ENCODE measurements at places on chromosomes 11 and 22.

DNA sequence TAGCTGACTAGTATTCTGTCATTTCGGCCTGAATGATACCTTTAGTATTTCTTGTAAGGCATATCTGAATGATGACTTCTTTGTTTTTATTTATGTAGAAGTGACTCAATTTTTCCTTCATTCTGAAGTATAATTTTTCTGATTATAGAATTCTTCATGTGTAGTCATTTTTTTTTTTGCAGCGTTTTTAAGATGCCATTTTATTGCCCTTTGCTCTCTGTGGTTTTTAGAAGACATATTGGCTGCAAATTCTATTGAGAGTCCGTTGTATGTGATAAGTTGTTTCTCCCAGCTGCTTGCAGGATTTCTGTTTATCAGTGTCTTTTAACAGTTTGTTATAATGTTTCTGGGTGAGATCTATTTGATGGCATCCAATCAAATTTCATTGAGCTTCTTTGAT is 1224.8 kb downstream of the JRKL start:
- no peak for DNase-seq

DNA sequence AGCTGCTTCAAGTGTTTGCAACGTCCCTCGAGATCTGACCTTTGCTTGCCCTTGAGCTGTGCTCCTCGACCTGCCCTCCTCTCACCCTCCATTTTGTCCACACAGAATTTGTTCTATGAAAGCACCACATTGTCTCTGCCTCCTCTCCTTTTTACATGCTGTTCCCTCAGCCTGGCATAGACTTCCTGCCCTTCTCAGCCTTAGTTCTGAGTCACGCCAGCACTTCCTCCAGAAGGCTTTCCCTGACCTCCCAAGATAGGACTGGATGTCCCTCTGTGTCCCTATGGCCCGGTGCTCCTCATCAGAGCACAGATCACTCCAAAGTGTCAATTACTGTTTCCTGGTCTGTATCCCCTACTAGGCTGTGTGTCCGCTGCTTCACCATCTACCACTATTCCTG is 16.2 kb downstream of the JHY start:
- no peak for DNase-seq

- no peak for DNase-seq
Observed at GRCh38 chr11:43941257-43941994, 1.0 kb upstream of the C11orf96 start.

DNA sequence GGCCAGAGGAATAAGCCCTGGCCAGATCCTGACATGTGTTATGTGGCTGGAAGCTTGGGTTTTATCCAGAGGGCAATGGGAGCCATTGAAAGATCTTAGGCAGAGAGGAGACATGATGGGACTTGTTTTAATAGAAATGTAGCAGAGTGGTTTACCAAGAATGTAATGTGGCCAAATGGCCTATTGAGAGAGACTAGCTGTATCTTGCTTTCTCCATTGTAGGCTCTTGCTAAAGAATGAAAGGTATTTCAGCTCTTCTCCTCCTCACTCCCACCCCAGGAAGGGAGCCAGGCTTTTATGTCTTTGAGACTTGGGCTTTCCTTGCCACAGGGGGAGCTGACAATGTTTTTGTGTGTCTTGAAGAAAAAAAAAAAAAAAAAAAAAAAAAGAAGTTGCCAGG is 82.3 kb downstream of the TRIM29 start:
- DNase-seq, result no peak

DNA sequence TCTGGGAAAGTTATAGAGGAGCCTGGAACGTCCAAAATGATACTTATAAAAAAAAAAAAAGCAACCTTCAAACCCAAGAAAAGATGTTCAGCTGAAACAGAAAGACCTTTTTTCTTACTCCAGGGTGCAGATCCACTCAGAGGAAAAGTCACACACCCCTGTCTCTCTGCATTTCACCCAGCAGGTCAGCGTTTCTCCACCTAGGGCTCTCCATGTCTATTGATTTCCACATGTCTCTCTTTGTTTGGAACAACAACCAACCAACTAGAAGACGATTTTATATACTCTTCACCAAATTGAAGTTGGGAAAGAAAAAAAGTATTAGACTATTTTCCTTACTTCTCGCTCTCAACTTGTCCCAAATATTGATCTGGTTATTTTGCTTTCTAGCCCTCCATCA is 42.2 kb upstream of the BLID start:
- DNase-seq, result no peak

DNA sequence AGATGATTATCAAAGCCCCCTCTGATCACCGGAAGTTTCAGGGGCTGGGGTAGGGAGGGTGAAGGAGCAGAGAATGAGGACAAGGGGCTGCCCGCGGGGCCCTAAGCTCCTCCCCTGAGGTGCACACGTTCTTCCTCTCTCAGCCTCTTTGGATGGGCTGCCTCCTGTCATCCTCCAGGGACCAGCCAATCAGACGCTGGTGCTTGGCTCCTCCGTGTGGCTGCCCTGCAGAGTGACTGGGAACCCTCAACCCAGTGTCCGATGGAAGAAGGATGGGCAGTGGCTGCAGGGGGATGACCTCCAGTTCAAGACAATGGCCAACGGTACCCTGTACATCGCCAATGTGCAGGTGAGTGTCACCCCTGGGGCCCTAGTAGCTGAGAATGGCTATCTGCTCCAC is 7.5 kb downstream of the ROBO3 start:
- no peak for DNase-seq

DNA sequence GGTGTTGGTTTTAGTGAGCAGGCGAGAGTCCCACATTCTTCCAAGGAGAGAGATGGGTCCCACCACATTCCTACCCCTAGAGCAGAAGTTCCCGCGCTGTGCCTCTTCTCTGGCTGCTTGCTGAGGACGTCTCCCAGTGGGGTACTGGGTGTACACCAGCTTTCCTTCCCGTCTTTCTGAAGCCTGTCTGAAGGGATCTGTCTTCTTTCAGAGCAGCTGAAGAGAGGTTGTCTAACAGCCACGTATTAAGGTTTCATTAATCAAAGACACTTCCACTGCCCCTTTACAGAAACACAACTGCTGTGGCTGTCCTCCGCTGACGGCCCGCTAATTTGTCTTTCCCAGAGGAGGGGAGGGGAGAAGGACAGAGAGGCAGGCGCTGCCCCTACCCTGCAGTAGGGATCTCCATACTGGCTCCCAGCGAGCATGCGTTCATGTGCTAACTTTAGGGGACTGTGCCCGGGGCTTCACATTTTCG is 56.0 kb downstream of the ZBTB16 start:
- DNase-seq, result no peak

GRCh38 chr22:28829358-28830181 is 29.2 kb upstream of the XBP1 start:
- peak; percentile 74 for DNase-seq

- DNase-seq, result no peak
Observed at GRCh38 chr11:12893787-12894672, 115.1 kb upstream of the RASSF10 start.

DNA sequence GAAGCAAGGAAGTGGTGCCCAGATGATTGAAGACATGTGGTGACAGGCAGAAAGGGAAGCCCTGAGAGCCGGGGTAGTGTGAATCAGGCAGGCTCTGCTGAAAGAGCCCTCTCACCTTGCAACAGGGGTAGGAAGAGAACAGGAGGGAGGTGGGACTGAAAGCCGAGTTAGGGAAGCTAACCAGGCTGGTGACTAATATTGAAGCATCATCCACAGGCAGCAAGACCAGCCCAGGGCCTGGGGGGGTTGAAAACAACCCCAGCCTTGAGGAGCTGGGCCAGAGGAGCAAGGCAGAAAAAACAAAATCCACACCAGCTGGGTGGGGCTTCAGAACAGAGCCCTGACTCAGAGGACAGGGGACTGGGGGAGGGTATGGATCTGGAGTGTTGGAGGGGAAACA is 35.0 kb upstream of the CRTAM start:
- no peak for DNase-seq

GRCh38 chr22:17943533-17944249 is 80.7 kb downstream of the MICAL3 start:
- no peak for DNase-seq

DNA sequence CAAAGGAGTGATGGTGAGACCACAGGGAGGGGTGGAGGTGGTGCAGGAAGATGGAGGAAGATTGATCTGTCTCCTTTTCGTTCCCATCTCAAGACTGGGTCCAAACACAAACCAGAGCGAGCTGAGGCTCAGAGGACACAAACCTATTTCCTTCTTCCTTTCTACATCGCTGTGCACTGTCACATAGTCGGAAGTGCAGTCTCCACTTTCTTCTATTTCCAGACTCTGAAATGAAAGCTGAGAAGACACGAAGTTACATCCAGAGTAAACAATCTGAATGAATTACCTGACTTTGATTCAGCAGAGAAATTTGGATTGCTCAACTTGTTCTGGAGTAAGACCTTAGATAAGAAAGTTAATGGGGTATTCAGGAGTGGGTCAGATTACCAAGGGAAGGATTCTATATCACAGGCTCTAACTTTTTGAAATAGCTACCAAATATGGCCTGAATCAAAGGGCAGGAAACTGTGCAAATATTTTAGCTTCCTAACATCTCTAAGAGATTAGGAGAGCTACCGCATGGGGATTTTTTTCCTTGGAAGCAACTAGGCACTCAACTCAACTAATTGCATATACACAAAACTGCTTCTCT is 14.4 kb downstream of the OVCH2 start:
- no peak for DNase-seq

DNA sequence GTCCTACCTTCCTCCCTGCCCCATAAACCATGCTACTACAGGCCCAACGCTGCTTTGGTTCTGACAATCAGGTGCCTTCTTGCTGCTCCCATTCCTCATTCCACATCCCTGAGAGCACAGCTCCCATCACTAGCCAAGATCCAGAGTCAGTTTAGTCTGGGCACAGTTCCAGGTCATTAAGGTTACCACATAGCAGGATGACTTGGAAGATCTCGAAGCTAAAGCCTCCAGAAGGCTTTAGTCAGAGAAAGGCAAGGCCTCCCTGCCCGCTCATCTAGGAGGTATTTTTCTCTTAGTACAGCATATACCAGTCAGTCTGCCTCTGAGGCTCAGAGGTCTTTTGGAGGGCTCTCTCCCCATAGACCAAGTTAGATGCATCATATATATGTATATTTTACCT is 30.3 kb downstream of the TRIM66 start:
- no peak for DNase-seq

GRCh38 chr11:121236115-121237001 is 56.2 kb upstream of the SC5D start:
- DNase-seq, result no peak

DNA sequence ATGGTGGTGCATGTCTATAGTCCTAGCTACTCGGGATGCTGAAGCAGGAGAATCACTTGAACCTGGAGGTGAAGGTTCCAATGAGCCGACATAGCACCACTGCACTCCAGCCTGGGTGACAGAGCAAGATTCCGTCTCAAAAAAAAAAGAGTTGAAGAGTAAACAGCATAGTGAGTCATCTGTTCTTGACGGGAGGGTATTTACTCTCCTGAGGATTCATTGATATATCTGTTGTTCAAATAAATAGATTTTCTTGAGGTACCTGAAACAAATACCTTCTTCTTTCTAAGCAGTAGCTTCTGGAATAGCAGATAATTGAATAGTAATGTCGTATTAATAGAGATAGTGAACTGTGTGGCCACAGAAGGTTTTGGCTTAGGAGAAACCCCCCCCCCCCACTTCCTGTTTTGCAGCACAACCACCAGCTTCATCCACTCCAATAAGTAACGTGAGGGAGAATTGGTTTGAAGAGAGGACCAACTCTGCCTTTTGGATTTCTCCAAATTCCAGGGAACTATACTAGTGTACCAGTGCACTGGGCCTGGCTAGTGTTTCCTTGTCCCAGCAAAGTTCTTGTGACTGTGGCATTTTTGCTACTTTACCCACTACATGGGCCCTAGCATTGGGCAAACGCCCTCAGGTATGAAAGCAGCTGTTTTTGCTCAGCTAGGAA is 90.0 kb downstream of the PRMT3 start:
- DNase-seq, result no peak

DNA sequence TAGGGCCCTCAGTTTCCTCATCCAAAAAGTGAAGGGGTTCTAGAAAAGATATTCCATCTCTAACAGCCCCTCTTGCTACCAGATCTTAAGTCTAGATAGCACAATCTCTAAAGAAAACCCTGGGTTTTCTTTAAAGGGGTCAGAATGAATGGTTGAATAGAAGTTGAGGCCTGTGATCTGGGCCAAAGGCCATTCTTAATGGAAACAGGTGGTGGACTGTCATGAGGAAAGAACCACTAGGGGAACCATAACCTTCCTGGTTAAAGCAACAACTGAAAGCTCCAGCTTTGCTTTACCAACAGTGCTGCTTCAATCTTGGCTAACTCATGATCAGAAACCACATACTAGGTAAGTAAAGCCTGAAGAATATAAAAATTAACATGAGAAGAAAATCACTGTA is 1.8 kb downstream of the CELF1 start:
- DNase-seq, result no peak

DNA sequence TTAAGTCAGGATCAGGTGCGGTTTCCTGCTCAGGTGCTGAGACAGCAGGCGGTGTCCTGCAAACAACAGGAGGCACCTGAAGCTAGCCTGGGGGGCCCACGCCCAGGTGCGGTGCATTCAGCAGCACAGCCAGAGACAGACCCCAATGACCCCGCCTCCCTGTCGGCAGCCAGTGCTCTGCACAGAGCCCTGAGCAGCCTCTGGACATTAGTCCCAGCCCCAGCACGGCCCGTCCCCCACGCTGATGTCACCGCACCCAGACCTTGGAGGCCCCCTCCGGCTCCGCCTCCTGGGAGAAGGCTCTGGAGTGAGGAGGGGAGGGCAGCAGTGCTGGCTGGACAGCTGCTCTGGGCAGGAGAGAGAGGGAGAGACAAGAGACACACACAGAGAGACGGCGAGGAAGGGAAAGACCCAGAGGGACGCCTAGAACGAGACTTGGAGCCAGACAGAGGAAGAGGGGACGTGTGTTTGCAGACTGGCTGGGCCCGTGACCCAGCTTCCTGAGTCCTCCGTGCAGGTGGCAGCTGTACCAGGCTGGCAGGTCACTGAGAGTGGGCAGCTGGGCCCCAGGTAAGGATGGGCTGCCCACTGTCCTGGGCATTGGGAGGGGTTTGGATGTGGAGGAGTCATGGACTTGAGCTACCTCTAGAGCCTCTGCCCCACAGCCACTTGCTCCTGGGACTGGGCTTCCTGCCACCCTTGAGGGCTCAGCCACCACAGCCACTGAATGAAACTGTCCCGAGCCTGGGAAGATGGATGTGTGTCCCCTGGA is at the start of gene MYO7A:
Gene MYO7A, plus strand, starts transcription at position 327 of the 772 bp plus-strand sequence. CDS start 2,389 bp downstream, outside the sequence.
- no peak for DNase-seq

DNA sequence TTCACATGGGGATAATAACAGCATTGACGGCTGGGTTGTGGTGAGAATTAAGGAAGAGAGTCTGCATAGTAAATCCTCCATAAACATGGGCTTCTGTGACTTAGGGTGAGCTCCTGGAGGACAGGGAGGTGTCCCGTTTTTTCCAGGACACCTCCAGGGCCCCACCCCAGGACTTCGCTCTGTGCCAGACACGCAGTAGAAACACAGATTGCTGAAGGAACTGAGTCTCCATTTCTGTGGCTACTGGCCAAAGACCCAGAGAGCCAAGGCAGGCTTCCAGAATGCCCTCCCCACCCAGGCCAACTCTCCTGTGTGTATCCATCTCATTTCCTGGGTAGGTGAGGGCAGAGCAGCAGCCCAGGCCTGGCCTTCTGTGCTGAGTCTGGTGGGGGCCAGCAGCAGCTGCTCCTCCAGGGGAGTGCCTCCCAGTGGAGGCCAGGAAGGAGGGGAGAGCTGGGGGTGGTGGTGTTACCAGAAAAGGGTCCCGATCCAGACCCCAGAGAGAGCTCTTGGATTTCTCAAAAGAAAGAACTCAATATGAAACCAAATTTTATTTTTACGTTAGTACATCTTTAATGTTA is 9.5 kb upstream of the RFPL3 start:
- DNase-seq, result no peak

GRCh38 chr11:64157631-64158394 is 8.1 kb downstream of the MACROD1 start:
- DNase-seq, result no peak

- DNase-seq, result peak; percentile 48
Observed at GRCh38 chr22:19448076-19448607, 631 bp upstream of the C22orf39 start.

GRCh38 chr11:17786824-17787525 is 52.4 kb downstream of the KCNC1 start:
- no peak for DNase-seq

Data from CD4-positive, alpha-beta T cell treated with Interferon gamma for 1 hour (primary cell).